Left colon (tissue), 2 donors: ENCODE measurements at places on chromosomes 6 and 20.

DNA sequence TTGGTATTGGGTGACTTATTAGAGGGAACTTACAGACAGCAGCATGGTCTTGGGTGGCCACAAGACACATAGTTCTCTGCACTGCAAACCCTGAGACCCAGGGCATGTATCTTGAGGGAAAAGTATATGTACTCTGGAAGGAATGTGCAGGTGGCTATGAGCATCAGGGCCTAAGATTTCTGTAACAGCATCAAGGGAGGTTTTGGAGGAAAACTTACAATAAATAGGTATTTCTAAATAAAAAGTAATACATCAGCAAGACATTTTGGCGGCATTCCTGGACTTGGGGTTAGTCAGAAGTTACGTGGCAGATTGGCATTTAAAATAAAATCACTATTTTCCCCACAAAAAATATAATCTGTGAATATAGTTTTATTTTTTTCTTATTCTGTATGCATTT lies 8.0 kb upstream of the STX7 start:
- DNase-seq, result no peak

GRCh38 chr20:1805816-1806215 lies 89.4 kb upstream of the SIRPA start:
- no peak for DNase-seq

- no peak for DNase-seq
Observed at GRCh38 chr20:823574-823902, 10.0 kb upstream of the FAM110A start.

GRCh38 chr6:37362101-37362828 lies 8.5 kb downstream of the RNF8 start:
- DNase-seq, result no peak

DNA sequence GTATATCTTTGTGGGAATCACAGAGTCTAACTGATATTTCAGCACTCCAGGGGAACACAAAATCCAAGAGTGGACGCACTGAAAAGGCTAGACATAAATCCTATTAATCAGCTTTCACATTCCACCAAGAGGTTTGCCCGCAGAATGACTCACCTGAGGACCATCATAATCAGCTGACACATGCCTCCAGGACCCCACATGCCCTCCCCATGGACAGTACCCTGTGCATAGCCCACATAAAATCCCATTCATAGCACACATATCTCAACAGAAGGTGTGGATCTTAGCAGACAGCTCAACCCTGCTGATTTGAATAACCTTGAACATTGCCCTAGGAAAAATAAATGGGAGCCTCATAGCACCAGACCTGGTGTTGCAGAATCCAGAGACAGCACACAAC lies 246.8 kb upstream of the TENT5A start:
- no peak for DNase-seq
